ELF-1 (cell line): ENCODE measurements at places on chromosomes 13 and 19.
A peak's percentile ranks its signal among the peaks of the same experiment; 100 is the strongest.

DNA sequence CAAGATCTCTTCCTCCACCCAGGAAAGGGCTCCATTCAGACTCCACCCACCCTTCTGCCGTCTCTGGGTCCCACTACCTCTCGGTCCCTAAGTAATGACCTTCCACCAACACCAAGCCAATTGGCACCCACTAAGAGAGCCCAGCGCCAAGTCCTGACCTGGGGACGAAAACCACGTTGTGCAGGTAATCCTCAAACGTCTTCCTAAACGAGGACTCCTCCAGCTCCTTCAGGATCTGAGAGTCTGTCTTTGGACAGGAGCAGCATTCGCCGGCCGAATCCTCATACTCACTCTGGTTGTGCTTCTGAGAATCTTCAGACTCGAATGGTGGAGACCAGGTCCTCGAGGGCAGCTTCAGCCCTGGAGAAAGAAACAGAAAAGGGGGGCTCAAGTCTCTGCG is 83.1 kb downstream of the ZNF557 start:
- DNase-seq: no peak

DNA sequence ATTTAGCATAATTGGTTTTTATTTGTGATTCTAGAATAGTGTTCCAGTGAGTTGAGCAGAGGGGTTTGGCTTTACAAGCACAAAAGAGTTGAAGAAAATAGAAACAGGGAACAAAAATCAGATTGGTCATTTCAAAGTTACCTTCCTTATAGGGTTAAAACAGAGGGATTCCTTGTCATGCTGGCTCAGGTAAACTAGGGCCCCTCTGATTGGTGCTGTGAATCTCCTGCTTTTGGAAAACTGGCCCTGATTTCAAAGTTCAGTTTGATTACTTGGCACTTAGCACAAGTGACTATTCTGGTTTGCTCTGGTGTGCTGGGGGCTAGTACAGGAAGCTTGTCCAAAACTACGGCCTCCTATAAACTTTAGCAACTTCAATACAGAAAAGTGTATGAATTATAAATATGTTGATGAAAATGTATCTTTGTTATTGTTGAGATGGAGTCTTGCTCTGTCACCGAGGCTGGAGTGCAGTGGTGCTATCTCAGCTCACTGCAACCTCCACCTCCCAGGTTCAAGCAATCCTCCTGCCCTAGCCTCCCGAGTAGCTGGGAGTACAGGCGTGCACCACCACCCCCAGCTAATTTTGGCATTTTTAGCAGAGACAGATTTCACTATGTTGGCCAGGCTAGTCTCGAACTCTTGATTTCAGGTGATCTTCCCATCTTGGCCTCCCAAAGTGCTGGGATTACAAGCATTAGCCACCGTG is 1.9 kb upstream of the MRPS31 start:
- DNase-seq: no peak

GRCh38 chr19:48183356-48183755 is 12.9 kb downstream of the ZSWIM9 start:
- no peak for DNase-seq

DNA sequence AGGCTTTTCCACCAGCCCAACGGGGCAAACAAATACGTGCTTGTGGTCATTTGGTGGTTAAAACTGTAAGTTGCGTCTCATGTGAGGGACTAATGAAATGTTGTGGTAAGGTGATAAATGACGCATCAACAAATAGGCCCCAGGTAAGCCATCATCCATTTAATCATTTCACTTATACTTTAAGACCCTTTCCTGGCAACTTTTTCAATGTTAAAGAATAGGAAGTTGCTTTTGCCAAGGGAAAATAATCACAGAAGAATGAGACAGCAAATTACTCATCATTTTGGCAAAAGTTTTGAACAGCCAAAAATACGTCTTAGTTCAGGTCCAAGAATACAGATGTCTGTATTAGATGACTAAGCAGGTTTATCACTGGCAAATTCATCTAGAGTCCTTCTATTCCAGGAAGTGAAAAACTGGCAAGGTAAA is 660.4 kb downstream of the SLITRK1 start:
- no peak for DNase-seq

DNA sequence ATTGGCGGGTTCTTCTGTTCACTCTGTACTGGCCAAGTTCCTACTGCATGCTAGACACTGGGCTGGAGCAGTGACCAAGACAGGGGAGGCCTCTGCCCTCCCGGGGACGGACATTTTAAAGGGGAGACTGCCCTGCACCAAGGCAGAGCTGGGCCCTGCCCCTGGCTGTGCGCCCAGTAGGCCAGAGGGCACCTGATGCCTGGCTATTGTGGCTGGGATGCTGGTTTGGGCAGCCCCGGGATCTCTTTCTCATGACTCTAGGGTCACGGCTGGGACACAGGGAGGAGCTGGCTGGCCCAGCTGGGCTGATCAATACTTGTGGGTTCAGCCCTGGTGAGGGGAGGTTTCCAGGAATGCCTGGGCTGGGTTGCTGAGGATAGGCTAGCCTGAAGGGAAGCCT is 17.7 kb downstream of the LIPE start:
- DNase-seq: no peak

DNA sequence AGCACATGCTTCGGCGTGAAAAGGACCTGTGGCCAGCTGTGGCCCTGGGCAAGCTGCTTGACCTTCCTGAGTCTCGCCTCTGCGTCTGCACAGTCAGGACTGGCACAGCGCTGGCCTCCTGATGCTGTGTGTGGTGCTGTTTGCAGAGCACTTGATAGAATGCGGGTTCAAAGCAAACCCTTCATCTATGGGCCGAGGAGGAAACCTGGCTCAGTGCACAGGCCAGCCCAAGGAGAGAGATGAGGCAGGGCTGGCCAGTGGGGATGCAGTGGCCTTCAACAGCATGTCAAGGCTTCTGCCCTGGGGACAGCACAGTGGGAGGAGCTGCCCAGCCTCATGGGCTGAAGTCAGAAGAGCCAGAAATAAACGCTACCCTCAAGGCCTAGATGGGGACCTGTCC is 21.3 kb upstream of the VSTM2B start:
- DNase-seq: peak; percentile 14

DNA sequence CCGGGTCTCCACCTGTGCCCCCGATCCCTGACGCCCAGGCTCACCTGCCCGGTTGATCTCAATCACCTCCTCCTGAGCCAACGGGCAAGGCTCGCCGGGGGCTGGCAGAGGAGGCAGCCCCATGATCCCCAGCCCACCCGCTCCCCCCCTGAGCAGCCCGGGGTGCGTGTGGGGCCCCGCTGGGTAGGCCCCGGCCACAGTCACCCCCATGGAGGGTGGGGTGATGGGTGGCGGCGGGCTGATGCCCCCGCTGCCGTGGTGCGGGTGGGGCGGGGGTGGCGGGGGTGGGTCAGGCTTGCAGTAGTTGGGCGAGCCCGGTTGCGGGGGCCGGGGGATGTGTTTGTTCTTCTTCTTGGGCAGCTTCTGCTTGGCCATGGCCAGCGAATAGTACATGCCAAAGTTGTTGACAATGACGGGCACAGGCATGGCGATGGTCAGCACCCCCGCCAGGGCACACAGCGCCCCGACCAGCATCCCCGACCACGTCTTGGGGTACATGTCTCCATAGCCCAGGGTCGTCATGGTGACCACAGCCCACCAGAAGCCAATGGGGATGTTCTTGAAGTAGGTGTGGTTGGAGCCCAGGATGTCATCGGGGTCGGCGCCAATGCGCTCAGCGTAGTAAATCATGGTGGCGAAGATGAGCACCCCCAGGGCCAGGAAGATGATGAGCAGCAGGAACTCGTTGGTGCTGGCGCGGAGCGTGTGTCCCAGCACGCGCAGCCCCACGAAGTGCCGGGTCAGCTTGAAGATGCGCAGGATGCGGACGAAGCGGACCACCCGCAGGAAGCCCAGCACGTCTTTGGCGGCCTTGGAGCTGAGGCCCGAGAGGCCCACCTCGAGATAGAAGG is 6.0 kb downstream of the KCNC3 start:
- no peak for DNase-seq

DNA sequence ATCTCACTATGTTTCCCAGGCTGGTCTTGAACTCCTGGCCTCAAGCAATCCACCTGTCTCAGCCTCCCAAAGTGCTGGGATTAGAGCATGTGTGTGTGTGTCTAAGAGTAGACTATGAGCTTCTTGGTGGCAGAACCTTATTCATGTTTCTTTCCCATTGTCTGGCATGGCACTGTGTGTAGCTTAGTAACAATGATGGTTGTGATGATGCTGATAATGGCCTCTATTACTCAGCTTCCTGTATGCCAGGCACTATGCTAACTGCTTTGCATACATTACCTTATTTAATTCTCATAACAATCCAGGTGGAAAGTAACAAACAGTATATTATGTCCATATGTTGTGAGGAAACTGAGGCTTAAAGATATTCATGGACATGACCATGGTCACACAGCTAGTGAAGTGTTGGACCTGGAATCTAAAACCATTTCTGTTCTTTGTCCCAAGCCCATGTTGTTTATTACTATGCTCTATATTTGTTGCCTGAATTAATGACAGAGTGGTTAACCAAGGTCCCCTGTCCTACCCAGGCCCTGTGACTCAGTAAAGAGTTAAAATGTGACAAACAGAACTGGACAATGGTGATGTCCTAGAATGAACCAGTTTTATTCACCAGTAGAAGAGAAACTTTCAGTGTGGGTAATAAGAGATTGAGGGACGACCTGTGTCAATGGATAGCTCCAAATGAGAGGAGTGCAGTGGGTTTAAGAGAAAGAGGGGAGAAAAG is 109.6 kb downstream of the KLF5 start:
- DNase-seq: no peak

GRCh38 chr13:110368408-110368807 is 61.3 kb downstream of the COL4A2 start:
- no peak for DNase-seq
